ENCODE measurements at places on chromosomes 3 and 15. TPM values are rescaled to one million over a fixed set of nuclear protein-coding genes. Genes with fewer than 3 reads are reported as not detected.

DNA sequence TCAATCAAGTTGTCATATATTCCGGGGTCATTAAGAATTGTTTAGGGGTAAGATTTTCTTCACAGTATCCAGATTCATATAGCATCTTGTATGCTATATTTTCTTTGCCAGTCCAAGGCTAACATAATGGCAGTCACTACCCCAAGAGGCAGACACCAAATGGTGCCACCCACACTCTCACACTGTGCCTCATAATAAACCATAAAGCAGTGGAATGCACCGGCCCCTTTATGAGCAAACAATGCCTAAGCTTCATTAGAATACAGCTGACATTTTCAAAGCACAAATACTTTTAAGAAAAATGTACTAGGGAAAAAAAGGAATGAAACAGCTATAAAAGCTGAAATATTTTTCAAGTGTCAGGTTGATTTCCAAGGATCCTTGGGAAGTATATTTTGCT is 121.6 kb downstream of the TFDP2 start:
- H3K27ac ChIP-seq, result no peak overlapping the region
- H3K4me3 ChIP-seq, result peak overlapping the region; percentile 77
- peaks cover 17% of the 10 kb centered on the region for H3K4me1 ChIP-seq
- DNase-seq, result no peak

GRCh38 chr3:195809291-195809785 is 2.4 kb downstream of the MUC4 start:
- no peaks in the 10 kb centered on the region for H3K36me3 ChIP-seq
- no peak overlapping the region for H3K27ac ChIP-seq
- DNase-seq, result no peak
- no peak overlapping the region for H3K4me3 ChIP-seq
- no peaks in the 10 kb centered on the region for H3K4me1 ChIP-seq
- no peaks in the 10 kb centered on the region for H3K27me3 ChIP-seq

GRCh38 chr3:33363113-33363800 is 76.9 kb downstream of the UBP1 start:
- DNase-seq, result no peak
- no peak overlapping the region for H3K4me3 ChIP-seq
- H3K27me3 ChIP-seq, result no peaks in the 10 kb centered on the region
- H3K27ac ChIP-seq, result no peak overlapping the region

- no peaks in the 10 kb centered on the region for H3K4me1 ChIP-seq
- H3K36me3 ChIP-seq, result no peaks in the 10 kb centered on the region
- H3K4me3 ChIP-seq, result no peak overlapping the region
- H3K27ac ChIP-seq, result no peak overlapping the region
- no peak for DNase-seq
- no peaks in the 10 kb centered on the region for H3K27me3 ChIP-seq
Measured at GRCh38 chr3:141863491-141863890, 13.0 kb upstream of the ATP1B3 start.

DNA sequence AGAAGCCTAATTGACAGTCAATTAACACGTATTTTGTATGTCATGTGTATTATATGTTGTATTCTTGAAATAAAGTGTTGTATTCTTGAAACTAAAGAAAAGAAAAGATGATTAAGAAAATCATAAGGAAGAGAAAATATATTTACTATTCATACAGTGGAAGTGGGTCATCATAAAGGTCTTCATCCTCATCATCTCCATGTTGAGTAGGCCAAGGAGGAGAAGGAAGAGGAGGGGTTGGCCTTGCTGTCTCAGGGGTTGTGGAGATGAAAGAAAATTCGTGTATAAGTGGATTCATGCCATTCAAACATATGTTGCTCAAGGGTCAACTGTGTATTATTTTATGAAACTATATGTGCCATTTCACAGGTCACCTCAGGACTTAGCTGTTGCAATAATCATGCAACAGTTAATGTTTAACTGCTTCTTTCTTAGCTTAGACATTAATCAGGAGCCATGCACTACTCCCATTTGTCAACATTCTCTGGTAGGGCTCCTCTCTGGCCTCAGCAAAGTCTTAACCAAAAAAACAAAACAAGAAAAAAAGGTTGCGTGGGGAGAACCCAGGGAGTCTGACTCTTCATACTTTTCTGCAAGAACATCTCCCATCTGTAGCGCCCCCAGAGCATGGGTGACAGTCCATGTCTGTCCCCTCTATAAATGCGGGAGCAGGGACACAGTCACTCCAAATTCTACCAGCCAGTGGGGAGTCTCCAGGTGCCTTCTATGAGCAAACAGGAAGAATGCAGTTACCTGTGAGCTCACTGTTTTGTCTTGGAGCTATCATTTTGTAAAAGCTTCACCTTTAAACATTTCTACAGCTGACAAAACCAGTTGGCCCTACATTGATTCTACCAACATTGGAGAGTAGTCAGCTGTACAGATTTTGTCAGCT is 19.9 kb upstream of the LRRC2 start:
- no peaks in the 10 kb centered on the region for H3K27me3 ChIP-seq
- no peak for DNase-seq
- H3K4me3 ChIP-seq, result no peak overlapping the region
- no peaks in the 10 kb centered on the region for H3K4me1 ChIP-seq
- H3K36me3 ChIP-seq, result no peaks in the 10 kb centered on the region
- no peak overlapping the region for H3K27ac ChIP-seq

DNA sequence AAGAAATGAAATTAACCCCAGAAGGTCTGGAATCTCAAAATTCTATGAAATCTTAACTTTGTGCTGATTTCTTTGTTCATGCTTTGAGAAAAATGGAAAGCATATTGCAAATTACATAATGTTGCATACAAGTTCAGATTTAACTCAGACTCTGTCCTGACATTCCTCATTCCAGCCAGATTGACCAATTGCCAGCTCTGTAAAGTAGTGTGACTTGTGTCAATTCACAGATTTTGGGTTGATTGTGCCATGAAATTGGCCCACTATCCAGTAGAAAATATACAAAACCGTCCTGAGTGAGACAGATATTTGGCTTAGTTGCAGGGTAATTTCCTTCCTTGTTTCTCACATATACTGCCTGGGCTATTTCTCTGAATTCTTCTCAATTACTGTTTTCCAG is 1312.6 kb downstream of the ROBO1 start:
- H3K4me3 ChIP-seq, result peak overlapping the region; percentile 31
- no peaks in the 10 kb centered on the region for H3K36me3 ChIP-seq
- no peaks in the 10 kb centered on the region for H3K4me1 ChIP-seq
- H3K27ac ChIP-seq, result peak overlapping the region; percentile 32

GRCh38 chr3:104909198-104909597 is 457.5 kb upstream of the ALCAM start:
- no peak overlapping the region for H3K4me3 ChIP-seq
- DNase-seq, result no peak
- no peaks in the 10 kb centered on the region for H3K36me3 ChIP-seq
- peak overlapping the region; percentile 38 for H3K27ac ChIP-seq
- no peaks in the 10 kb centered on the region for H3K27me3 ChIP-seq
- H3K4me1 ChIP-seq, result peaks cover 13% of the 10 kb centered on the region

DNA sequence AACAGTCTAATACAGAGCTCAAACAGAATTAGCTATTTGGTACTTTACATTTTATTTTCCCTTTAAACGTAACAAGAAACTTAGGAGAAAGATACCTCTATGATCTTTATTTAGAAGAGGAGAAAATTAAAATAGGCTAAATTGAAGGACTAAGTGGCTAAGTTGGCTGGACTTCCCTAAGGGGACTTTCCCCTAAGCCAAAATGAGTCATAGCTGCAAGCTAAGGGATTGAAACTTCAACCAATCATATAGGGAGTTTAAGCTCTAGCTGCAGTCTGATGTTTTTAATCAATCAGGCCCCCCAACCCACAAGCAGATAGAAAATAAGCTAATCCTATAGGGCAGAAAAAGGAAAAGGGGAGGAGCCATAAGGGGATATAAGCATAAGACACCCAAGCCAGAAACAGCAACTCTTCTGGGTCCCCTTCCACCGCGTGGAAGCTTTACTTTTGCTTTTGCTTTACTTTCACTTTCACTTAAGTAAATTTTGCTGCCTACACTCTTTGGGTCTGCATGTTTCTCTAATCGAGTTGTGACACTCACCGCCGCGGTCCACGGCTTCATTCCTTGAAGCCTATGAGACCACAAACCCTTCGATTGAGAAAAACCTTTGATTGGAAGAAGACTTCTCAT is 1108.5 kb upstream of the EPHA6 start:
- no peaks in the 10 kb centered on the region for H3K27me3 ChIP-seq
- H3K4me1 ChIP-seq, result no peaks in the 10 kb centered on the region
- H3K27ac ChIP-seq, result no peak overlapping the region
- H3K4me3 ChIP-seq, result peak overlapping the region; percentile 34

DNA sequence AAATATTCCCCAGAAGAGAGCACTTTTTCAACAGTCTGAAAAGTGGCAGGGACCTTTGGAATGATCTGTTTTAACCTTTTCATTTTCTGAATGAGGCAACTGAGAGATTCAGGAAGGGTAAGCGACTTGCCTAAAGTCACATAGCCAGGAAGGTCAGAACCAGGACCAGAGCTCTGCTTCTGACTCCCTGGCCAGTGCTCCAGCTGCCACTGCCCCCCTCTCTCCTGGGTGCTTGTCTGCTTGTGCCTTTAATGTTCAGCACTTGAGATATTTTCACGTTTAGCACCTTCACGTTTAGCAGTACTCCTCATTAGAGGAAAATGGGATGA is 68.3 kb downstream of the SMAD3 start:
- peaks cover 90% of the 10 kb centered on the region for H3K4me1 ChIP-seq
- H3K4me3 ChIP-seq, result no peak overlapping the region
- H3K36me3 ChIP-seq, result no peaks in the 10 kb centered on the region
- no peak for DNase-seq

DNA sequence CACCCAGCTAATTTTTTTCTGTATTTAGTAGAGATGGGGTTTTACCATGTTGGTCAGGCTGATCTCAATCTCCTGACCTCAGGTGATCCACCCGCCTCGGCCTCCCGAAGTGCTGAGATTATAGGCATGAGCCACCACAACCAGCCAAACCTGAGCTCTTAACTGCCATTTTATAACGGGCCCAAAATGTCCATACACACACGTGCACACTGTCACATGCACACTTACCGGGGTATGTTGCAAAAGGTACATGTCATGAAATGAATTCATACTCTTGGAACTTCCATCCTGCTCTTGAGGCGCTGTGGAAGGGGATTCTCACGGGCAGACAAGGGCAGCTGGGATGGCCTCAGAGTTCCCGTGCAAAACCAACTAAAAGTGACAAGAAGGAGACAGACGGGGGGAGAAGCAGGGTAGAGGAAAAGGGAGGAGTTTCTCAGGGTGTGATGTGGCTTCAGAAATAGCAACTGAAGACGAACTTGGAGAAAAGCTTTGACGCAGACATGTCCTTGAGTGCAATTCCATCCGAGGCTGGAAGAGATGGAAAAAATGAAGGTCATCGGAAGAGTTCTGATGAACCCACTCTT is 110.9 kb downstream of the BDH1 start:
- no peak for DNase-seq
- no peak overlapping the region for H3K27ac ChIP-seq
- no peak overlapping the region for H3K4me3 ChIP-seq
- no peaks in the 10 kb centered on the region for H3K27me3 ChIP-seq

- H3K27ac ChIP-seq, result no peak overlapping the region
- no peaks in the 10 kb centered on the region for H3K27me3 ChIP-seq
- H3K4me1 ChIP-seq, result no peaks in the 10 kb centered on the region
- no peak for DNase-seq
- no peaks in the 10 kb centered on the region for H3K36me3 ChIP-seq
Measured at GRCh38 chr3:25281732-25282126, 146.3 kb upstream of the RARB start.

DNA sequence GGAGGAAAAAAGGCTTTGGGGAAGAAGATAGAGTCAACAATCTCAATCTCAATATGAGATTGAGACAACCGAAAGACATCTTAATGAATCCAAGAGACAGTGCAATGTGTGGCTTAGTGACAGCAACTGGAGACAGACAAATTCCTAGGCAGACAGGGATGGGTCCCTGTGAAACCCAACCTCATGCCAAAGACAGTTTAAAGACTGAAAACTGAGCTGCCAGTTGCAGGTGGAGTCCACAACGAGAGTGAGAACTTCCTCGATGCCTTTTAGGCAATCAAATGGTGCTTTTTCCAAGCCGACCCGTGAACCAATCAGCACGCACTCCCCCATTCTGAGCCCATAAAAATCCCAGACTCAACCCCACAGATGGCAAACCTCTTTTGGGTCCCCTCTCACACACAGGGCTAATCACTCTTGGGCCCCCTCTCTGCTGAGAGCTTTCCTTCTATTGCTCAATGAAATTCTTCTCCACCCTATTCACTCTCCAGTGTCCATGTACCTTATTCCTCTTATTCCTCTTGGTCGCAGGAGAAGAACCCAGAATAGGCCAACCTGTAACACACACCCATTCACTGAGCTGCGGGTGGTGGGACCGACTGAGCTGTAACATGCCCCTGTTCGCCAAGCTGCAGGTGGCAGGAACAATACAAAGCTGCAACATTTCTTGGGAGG is 34.8 kb downstream of the ZMAT3 start:
- no peak overlapping the region for H3K27ac ChIP-seq
- H3K36me3 ChIP-seq, result no peaks in the 10 kb centered on the region
- peaks cover 21% of the 10 kb centered on the region for H3K4me1 ChIP-seq
- no peaks in the 10 kb centered on the region for H3K27me3 ChIP-seq
- H3K4me3 ChIP-seq, result peak overlapping the region; percentile 2

ZBTB20 gene
- 120 TPM for total RNA-seq

CCDC80 gene
- 350 TPM for total RNA-seq

SERPINI2 gene
- not detected for total RNA-seq

GOLGA8T gene
- total RNA-seq, result not detected

MUC4 gene
- not detected for total RNA-seq
